ENCODE measurements at places on chromosomes 4 and X. TPM values are rescaled to one million over a fixed set of nuclear protein-coding genes. Genes with fewer than 3 reads are reported as not detected.

Gene SMIM43
- total RNA-seq: 0.29 TPM

Gene PDCL2
- total RNA-seq: not detected

Gene MAGEA9B
- total RNA-seq: not detected

Gene CDS1
- 1.6 TPM for total RNA-seq

Gene SETD7
- total RNA-seq: 18.2 TPM

Gene ASB12
- not detected for total RNA-seq

Gene ZAR1
- total RNA-seq: 0.11 TPM

Gene KIF4A
- 53.5 TPM for total RNA-seq

Gene OTC
- total RNA-seq: not detected

Gene CPXCR1
- not detected for total RNA-seq

GRCh38 chr4:6178757-6179156 is 21.6 kb downstream of the JAKMIP1 start:
- no peak for DNase-seq

DNA sequence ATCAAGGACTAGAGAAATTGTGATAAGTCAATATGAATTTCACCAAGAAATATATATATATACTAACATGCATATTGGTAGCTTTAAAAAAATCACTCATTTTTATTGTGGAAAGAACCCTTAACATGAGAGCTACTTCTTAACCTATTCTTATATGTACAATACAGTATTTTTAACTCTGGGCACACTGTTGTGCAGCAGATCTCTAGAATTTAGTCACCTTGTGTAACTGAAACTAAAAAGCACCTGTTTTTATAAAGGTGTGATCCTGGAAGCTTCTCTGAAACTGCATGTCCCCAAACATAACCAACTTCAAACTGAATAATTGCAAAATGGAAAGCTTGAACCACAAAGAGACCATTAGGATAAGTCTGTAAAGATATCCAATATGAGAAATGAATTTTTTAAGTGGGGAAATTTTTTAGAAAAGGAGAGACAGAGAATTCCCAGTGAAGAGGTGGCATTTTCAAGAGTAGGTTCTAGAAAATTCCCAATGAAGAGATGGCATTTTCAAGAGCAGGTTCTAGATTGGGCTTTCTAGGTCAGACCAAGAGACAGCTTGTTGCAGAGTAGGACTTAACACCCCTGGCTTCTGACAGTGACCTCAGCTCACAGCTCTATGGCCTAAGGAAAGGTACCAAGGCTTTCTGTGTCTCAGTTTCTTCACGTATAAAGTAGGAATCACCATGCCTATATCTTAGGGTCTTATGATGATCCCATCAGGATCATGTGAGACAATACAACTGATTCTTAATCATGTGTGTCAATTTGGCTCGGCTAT is 22.0 kb upstream of the PPARGC1A start:
- no peak for DNase-seq

- peak; percentile 35 for DNase-seq
These were observed 151.4 kb upstream of the USP9X start for GRCh38 chrX:40933706-40934425.

Data from Daoy (cell line).